Activated T-cell treated with anti-CD3 and anti-CD28 coated beads, Interleukin-2, amount 50 U/mL, for 72 hours (primary cell): ENCODE measurements at places on chromosomes 6 and 20.

GRCh38 chr20:54645445-54646155 is 170.2 kb downstream of the DOK5 start:
- DNase-seq: no peak

- peak; percentile 8 for DNase-seq
These were observed 21.5 kb upstream of the MAS1L start for GRCh38 chr6:29509239-29509638.

GRCh38 chr6:53671111-53671510 is 5.6 kb upstream of the KLHL31 start:
- DNase-seq: no peak

DNA sequence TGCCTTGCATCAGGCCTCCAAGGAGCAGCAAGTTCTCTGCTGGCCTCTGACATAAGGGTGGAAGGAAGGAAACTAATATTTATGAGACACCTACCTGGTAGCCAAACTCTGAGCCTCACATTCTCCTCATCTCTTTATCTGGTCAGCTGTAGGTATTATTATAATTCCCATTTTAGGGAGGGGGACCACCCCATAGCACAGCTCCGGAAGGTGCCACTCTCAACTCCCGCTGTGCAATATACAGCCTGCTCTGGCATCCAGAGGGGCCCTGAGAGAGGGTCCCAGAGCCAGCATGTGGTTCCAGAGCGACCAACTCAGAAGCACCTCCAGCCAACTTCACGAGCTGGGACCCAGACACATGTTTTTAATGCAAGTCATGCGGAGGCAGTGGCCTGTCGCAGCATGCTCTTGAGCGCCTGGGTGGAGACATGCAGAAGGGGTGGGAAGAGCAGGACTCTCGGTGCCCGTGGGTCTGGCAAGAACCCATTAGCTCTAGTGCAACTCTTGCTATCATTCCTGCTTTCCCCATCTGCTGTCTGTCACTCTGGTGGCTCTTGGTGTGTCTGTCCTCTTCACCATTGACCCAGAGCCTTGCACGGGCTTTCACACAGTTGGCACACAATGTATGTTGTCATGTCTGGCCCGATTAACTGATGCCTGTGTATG is 15.0 kb upstream of the MYMX start:
- DNase-seq: no peak

- no peak for DNase-seq
These were observed 73.2 kb downstream of the VGLL2 start for GRCh38 chr6:117338567-117338966.

DNA sequence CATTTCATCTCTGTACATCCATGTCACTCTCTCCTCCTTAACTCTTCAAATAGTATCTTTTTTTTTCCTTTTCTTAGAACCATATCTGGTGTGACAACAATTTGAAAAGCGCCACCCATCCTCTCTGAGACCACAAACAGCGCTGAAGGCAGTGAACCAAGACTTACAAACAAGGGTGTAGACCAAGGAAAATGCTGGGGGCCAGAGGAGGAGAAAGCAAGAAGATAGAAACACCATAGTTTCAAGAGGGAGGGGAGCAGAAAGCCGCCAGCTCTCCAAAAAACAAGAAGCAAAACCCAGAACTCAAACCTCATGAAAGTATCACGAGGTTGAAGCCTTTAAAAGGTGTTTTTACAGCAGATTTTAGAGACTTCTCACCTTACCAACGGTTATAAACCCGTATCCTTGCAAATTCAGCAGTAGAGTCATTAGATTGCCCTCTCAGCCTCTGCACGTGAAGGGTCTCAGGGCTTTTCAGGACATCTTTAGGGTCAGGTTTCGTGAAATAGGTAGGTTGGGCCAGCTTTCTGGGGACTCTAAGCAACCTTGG is 13.3 kb upstream of the RIPOR2 start:
- DNase-seq: no peak

- DNase-seq: no peak
These were observed 581.1 kb upstream of the CITED2 start for GRCh38 chr6:139955366-139956155.

DNA sequence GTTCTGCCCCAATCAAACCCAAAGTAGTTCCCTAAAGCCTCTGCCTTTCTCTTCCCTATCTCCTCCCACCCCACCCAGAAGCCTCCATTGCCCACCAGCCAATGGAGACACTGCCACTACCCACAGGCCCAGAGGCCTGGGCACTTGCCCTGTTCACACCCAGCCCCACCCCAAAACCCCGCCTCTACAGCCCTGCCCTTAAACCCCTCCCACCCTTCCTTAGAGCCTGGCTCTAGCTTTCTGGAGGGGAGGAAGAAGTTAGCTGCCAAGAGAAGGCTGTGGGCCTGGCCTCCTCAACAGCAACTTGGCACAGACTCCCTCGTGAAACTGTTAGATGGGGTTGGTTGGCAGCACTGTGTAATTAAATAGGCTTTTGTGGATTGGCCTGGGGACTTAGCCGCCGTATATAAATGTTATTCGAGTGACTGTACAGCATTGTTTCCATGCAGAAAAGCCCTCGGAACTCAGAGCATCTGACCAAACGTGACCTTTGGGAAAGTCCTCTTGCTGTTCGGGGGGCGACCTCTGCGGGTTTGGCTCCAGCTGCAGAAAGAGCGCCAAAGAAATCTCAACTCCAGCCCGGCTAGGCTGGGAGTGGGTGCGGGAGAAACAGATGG is 31.4 kb downstream of the COL11A2 start:
- DNase-seq: no peak

GRCh38 chr6:830667-831327 is 137.9 kb upstream of the EXOC2 start:
- DNase-seq: no peak

DNA sequence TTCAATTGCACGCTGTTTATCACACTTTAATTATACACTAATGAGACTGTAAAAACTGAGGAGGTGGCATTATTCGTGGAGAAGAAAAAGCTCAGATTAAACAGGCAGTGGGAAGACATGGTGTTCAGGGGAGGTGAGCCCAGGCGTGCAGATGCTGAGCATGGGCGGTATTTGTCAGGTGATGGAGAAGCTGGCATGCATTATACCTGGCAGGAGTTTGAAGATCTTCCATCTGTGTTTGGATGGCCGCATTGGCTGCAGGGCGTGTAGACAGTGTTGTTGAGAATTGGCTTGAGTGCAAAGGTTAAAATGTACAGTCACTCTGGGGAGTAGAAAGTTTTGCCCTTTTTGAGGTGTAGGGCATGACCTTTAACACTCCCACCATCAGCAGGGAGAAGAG is 213.8 kb downstream of the ERMARD start:
- DNase-seq: no peak

DNA sequence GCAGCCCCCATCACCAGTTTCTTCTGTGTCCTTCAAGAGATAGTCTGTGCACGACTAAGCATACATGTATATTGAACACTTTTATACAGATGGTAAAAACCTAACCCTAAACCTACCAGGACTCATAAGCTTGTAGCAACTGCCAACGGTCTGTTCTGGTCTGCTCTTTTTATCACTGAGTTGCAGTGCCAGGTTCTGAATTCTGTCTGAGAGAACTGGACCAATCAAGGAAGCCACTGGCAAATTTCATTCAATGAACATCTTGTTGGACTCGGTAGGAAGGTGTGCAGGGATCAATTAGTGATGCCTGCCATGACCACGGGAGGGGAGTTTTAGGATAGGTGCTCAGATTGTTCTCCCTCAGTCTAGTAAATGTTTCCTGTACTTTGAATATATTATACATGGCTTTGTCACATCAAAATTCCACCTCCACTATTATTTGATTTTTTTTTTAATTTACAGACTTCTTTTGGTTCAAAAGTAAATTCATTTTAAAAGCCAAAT is 146.8 kb downstream of the EYA2 start:
- no peak for DNase-seq
